ENCODE measurements at places on chromosomes 11 and 22. TPM values are rescaled to one million over a fixed set of nuclear protein-coding genes. Genes with fewer than 3 reads are reported as not detected.

GRAP2 gene
- total RNA-seq: 0.78 TPM

DNA sequence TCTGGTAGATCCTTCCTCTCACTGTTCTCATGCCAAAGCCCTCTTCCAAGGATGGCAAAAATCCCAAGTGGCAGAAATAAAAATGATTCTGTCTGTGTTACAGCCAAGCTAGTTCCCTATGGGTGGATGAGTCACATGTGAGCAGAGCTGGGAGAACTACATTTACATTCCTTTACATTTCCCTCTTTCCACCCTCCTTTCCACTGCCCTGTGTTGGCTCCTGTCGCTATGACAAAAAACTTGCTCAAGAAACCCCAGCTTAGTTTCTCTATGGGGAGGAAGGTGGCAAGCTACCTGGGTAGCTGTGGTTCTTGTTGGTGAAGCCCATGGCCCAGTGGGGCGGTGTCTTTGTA lies 10.2 kb upstream of the DDB2 start:
- peak; percentile 58 for DNase-seq

- no peak for DNase-seq
Measured at GRCh38 chr11:30821438-30821965, 235.3 kb upstream of the MPPED2 start.

RASL10A gene
- not detected for total RNA-seq

DNA sequence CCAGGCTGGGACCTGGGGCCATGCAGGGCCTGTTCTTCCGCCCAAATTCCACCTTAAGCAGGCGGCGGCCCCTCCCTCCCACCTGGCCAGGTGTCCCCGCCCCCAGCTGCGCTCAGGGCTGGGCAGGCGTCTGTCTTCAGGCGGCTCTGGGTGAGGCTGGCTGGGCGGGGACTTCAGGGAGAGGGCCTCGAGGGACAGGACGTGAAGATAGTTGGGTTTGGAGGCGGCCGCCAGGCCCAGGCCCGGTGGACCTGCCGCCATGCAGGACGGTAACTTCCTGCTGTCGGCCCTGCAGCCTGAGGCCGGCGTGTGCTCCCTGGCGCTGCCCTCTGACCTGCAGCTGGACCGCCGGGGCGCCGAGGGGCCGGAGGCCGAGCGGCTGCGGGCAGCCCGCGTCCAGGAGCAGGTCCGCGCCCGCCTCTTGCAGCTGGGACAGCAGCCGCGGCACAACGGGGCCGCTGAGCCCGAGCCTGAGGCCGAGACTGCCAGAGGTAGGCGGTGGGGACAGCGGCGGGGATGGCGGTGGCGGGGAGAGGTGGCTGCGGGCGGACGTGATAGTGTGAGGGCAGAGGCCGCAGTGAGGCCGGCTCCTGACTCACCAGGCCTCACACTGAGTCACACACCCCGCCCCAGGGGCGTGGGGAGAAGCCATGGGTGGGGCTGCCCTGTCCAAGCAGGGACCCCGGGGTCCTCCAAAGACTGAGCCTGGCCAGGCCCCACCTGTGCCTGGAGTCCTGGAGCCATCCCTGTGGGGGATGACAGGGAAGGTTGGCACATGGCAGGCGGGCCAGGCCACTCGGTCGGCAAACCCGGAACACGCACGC lies at the start of gene PKP3:
TSS of gene PKP3 (plus strand) at position 176 of the 824 bp plus-strand sequence. CDS start at position 260, 84 bp downstream.
- peak; percentile 82 for DNase-seq

RIC3 gene
- total RNA-seq: not detected

DNA sequence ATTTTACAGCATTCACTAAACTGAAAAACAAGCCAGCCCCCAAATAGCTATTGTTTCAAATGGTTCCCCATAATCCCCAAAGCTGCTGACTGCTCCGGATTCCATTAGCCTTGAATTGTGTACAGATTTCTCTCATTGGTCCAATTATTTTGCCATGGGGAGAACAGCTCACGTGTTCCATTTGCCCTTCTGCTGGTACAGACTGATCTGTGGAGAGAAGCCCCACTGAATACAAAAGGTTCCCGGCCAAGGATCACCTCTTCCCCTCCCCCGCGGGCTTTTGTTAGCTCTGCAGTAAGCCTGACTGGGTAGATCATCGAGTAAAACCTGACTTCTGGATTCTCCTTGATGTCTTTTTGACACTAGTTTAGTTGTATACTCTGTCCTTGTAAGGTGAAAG lies 9.1 kb upstream of the MAPK8IP1 start:
- no peak for DNase-seq

DNA sequence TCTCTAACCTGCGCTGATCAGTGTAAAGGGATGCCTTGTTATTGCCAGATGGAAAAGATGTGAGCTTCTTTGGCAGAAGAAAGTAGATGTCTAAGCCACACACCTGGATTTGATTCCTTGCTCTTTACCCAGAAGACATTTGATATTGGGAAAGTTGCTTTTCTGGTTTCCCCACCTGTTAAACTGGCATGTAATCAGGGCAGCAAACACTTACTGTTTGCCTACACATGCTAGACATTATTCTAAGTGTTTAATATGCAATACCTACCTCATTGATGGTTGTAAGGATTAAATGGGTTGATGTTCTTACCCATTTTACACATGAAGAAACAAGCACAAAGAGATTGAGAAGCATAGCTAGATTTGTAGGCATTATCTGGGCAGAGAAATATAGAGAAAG lies 16.6 kb downstream of the ASRGL1 start:
- no peak for DNase-seq
